ENCODE measurements at places on chromosomes 5 and 9.

GRCh38 chr5:83322273-83322924 lies 149.1 kb upstream of the VCAN start:
- no peak for DNase-seq

- DNase-seq: no peak
Measured at GRCh38 chr9:6229186-6229585, 13.6 kb downstream of the IL33 start.

DNA sequence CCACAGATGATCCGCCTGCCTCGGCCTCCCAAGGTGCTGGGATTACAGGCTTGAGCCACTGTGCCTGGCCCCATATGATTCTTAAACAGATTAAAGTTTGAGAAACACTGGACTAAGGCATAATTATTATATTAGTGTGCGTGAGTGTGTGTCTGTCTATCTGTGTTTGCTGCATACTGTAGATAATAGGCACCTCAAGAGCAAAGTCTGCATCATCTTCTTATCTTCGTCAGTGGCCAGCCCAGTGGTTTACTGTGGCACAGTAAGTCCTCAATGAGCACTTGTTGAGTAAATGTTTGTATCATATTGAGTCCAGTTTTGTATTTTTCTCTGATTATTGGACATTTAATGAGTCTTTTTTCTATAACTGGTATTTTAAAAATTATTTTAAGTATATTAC lies 81.7 kb downstream of the ITGA1 start:
- DNase-seq: no peak

GRCh38 chr5:79025054-79025472 lies 40.0 kb upstream of the ARSB start:
- DNase-seq: peak; percentile 81

GRCh38 chr9:132757016-132757415 lies 86.8 kb downstream of the GTF3C4 start:
- no peak for DNase-seq

DNA sequence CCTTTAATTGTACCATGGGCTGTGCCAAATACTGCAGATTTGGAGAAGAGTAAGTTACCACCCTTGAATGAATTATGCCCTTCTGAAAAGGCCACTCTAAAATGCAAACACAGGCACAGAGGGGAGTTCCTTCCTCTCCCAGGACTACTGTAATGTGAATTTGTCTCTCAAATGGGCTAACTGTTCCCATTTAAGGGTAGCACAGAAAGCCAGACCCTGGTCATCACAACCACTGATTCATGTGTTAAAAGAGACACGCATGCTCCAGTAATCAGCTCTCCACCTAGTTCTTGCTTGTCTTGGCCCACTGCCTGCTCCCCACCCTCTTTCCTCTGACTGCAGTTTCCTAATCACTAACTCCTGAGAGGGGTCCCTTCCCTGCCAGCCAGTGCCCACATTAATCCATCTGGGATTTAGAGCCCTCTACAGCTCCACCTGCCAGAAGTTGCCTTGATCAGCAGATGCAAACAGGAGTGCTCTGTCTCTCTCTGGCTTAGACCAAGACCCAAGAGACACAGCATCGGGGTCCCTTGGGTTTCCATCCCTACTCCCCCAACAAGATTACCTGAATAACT lies 382.4 kb downstream of the TMEM167A start:
- DNase-seq: no peak

DNA sequence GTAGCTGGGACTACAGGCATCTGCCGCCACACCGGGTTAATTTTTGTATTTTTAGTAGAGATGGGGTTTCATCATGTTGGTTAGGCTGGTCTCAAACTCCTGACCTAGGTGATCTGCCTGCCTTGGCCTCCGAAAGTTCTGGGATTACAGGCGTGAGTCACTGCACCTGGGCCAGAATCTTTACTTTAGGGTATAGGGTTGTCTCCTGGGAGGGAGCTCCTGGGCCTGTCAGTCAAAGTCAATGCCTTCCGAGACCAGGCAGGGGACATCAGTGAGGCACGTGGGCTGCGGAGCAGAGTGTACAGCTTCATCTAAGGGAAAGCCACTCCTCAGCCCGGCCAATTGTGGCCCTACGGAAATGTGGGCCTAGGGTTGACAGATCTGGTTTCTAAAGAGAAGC lies 108.6 kb downstream of the FGF18 start:
- no peak for DNase-seq

DNA sequence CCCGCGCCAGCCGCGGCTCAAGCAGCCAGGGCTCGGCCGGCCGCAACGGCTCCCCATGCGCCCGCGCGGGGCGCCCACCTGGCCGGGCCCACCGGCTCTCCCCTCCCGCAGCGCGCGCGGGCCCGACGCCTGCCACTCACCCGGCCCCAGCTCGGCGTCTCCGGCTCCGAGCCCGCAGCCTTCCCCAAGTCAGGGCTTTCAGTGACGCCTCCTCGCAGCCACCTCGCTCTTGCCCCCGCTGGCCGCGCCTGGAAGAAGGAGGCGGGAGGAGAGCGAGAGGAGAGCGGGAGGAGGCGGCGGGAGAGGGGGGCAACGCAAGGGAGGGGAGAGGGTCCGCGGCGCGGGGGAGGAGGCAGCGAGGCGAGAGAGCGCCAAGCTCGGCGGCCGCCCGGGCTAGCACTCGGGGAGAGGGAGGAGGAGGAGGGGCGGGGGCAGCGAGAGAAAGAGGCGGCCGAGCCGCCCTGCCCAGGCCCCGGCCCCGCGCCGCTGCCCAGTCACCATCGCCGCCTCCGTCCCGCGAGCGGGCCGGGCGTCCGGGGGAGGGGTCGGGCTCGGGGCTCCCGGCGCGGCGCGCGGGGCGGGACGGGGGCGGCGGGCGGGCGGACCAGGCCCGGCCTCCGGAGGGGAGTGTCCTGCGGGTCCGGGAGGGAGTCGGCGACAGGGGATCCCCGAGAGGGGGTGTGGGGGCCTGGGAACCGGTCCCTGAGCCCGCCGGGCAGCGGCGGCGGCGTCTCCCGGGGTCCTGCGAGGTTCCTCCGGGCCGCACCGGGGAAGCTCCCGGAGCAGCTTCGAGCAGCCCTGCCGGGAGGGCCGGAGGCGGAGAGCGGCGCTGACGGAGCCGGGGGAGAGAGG lies at the start of gene LHFPL2:
TSS of gene LHFPL2 (minus strand) at position 414 of the 852 bp plus-strand sequence. CDS start 138,559 bp downstream, outside the sequence.
- peak; percentile 92 for DNase-seq

GRCh38 chr5:175457466-175457865 lies 13.5 kb upstream of the DRD1 start:
- DNase-seq: no peak

GRCh38 chr9:119086590-119086989 lies 282.6 kb downstream of the BRINP1 start:
- no peak for DNase-seq

DNA sequence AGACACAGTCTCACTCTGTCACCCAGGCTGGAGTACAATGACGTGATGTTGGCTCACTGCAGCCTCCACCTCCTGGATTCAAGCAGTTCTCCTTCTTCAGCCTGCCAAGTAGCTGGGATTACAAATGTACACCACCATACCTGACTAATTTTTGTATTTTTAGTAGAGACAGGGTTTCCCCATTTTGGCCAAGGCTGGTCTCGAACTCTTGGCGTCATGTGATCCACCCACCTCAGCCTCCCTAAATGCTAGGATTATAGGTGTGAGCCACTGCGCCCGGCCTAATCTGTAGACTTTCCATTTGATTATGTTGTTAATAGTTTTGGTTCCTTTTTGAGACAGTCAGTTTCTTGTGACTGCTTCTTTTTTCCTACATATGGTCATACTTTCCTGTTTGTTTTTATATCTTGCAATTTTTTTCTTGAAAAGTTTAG lies 31.0 kb downstream of the MTREX start:
- no peak for DNase-seq

GRCh38 chr5:112776301-112776856 lies 38.7 kb downstream of the APC start:
- no peak for DNase-seq

DNA sequence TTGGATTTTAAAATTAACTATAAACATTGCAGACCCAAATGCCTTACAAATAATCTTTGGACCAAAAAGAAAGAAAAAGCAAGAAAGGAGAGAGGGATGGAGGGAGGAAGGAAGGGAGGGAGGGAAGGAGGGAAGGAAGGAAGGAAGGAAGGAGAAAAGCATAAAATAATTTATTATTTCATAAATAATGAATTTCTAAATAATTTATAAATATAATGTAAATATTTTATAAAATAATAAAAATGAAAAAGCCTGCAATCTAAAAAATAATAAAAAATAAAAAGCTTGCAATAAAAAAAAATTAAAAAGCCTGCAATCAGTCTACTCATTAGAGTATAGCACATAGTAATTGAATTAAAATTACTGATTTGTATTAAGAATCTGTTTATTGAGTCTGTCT lies 614.3 kb downstream of the ISL1 start:
- no peak for DNase-seq

GRCh38 chr9:77325058-77325457 lies 147.7 kb downstream of the VPS13A start:
- DNase-seq: no peak

GRCh38 chr9:124767821-124768220 lies 3.3 kb downstream of the NR6A1 start:
- no peak for DNase-seq

DNA sequence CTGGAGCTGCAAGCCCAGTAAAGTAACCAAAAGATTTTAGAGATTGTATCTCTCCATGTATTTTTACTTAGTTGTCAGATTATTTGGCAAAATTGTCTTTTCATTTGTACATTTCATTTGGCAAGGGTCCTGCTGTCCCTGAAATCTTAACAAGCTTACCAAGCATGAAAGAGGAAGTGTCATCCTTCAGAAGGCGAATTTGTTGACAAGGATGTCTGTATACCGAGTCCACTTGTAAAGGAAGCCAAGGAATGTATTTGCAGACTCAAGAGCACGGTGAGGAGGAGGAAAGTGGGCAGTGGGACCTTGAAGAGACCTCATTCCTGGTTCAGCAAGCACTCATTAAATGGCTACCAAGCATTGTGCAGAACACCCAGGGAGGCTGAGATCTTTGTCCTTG lies 7.5 kb upstream of the OTULINL start:
- DNase-seq: no peak

DNA sequence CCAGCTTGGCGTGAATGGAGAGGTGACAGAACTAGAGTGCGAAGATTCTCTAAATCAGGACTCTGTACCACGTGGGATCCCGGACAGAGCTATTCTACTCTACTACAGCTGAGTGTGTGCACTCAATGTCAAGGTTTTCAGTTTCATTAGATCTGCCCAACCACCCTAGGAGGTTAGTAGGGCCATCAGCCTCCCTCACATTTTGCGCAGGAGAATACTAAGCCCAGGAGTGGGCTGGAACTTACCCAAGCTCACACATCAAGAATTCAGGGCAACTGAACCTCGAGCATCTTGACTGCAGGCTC lies 68.3 kb upstream of the TBC1D2 start:
- DNase-seq: no peak

GRCh38 chr5:156186760-156187159 lies 140.2 kb upstream of the SGCD start:
- no peak for DNase-seq

- DNase-seq: no peak
Measured at GRCh38 chr5:33317271-33317670, 123.5 kb upstream of the TARS1 start.

GRCh38 chr5:112634166-112634565 lies 103.5 kb upstream of the APC start:
- no peak for DNase-seq

GRCh38 chr9:24451346-24451745 lies 94.4 kb downstream of the IZUMO3 start:
- DNase-seq: no peak

- DNase-seq: no peak
Measured at GRCh38 chr9:92534674-92535073, 1.1 kb downstream of the ECM2 start.

DNA sequence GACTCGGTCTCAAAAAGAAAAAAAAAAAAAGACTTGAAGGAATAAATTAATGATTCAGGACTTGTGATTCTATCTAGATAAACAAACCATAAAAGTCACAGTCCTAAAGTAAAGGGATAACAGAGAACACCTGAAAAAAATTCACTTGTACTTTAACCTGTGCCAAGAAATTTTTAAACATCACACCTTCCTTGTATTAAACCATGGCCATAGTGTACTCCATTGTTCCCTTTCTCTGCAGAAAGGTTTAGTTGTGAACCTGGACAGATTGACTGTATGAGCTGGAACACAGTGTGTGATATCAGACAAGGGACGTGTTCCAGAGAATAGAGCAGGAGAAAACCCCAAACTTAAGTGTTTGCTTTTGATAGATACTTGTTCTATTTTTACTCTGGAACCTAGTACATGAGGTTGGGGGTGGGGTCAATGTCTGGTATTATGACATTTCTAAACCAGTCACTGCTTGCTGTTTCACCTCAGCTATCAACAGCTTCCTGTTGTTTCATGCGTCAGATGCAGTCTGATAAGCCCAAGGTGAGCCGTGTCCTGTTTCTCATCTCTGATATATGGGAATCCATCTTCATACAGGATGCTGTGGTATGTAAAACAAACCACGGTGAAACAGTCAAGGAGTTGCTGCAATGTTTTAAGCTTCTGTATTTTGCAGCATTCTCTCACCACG lies 62.5 kb upstream of the ITGA1 start:
- DNase-seq: no peak

DNA sequence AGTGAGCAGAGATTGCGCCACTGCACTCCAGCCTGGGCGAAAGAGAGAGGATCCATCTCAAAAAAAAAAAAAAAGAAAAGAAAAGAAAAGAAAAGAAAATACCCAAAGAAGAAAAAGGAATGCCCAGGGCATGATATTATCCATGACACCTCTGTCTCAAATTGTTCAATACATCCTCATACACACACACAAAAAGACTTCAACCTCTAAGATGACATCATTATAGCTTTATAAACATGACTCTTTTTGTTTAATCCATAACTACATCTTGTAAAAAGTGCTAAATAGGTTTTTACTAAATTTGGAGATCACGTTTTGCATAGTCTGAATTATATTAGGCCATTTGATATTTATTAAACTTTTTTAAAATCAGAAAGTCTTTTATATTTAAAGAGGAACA lies 33.1 kb downstream of the ANKRD31 start:
- DNase-seq: no peak

- DNase-seq: no peak
Measured at GRCh38 chr5:23506329-23507236, 826 bp upstream of the PRDM9 start.

DNA sequence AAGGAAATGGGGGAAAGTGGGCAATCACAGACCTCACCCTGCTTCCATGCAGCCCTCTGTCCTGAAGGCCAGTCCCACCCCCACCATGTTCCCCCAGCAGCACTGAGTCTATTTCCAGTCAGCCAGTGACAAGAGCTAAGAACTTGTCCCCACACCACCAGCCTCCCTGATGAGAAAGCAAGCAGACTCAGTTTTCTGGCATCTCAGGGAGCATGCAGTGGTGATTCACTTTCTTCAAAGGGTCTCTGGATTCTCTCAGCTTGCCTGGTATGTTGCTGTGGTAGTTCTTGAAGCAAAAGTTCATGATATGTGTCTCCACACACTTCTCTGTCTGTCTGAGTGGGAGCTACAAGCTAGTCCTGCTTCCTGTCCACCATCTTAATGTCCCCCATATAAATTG lies 799.9 kb upstream of the TYRP1 start:
- no peak for DNase-seq

DNA sequence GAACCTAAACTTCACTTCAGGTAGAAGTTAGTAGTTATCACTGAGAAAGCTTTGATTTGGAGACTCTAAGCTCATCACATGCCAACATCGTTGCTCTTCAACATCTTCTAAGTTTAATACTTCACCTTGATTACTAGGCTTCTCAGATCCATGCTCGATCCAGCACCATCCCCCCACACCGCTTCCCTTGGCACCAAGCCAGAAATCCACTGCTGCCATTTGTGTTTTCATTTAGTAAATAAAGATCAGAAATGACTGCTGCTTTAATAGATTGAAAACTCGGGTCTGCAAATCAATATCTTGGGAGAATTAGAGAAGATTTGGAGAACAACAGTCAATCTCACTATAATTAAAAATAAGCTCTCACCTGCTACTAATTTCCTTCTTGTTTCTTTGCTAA lies 214.7 kb upstream of the NR4A3 start:
- DNase-seq: no peak

All from left forelimb (tissue), 1 donor.